Right renal pelvis (tissue), 4 donors: ENCODE measurements at places on chromosomes 3 and 15. TPM values are rescaled to one million over a fixed set of nuclear protein-coding genes. Genes with fewer than 3 reads are reported as not detected.

Gene NTRK3
- 14.1 TPM for polyA plus RNA-seq

Gene FBLN2
- 26.2 TPM for polyA plus RNA-seq

Gene ITIH4
- polyA plus RNA-seq: 5.2 TPM

Gene CPNE4
- 0.44 TPM for polyA plus RNA-seq

Gene OSTN
- polyA plus RNA-seq: 13.2 TPM

Gene IGSF10
- 2.2 TPM for polyA plus RNA-seq

Gene ARPIN
- polyA plus RNA-seq: 29.2 TPM

Gene TGM4
- polyA plus RNA-seq: 0.06 TPM

Gene CYP19A1
- polyA plus RNA-seq: 0.04 TPM

Gene SEMA3F
- polyA plus RNA-seq: 80.7 TPM

Gene LRRC31
- polyA plus RNA-seq: 0.27 TPM

Gene SLC12A8
- 5.6 TPM for polyA plus RNA-seq

Gene MORC1
- 0.79 TPM for polyA plus RNA-seq

Gene VEPH1
- 67.8 TPM for polyA plus RNA-seq

Gene CLDN18
- polyA plus RNA-seq: 1.4 TPM

Gene DENND4A
- 25.5 TPM for polyA plus RNA-seq

Gene CDCP1
- polyA plus RNA-seq: 1.2 TPM

Gene CPN2
- polyA plus RNA-seq: 0.18 TPM

Gene BFSP2
- polyA plus RNA-seq: not detected

Gene ZFYVE19
- 28.1 TPM for polyA plus RNA-seq

Gene MASP1
- 7.3 TPM for polyA plus RNA-seq

Gene LRRC34
- 13.8 TPM for polyA plus RNA-seq

Gene PCOLCE2
- polyA plus RNA-seq: 5.9 TPM

Gene PP2D1
- 0.28 TPM for polyA plus RNA-seq

Gene FAM3D
- polyA plus RNA-seq: 1.8 TPM

Gene IQCF5
- polyA plus RNA-seq: not detected

Gene AKAP13
- 89.4 TPM for polyA plus RNA-seq

Gene MED12L
- 2.0 TPM for polyA plus RNA-seq

Gene UBA5
- 70.1 TPM for polyA plus RNA-seq

Gene CORO2B
- 26.7 TPM for polyA plus RNA-seq

Gene VPS39
- 64.7 TPM for polyA plus RNA-seq

Gene PRR20G
- polyA plus RNA-seq: not detected

Gene GOLGA6A
- polyA plus RNA-seq: 0.09 TPM

Gene AMIGO3
- polyA plus RNA-seq: 1.0 TPM

Gene LRTM1
- not detected for polyA plus RNA-seq

Gene KNG1
- 179 TPM for polyA plus RNA-seq

Gene STRIT1
- 1.8 TPM for polyA plus RNA-seq

Gene ALDH1A3
- polyA plus RNA-seq: 3.2 TPM

Gene UACA
- polyA plus RNA-seq: 95.6 TPM

Gene LTF
- 3.4 TPM for polyA plus RNA-seq

Gene IL20RB
- polyA plus RNA-seq: 0.30 TPM

Gene RNU5B-1
- not detected for polyA plus RNA-seq

Gene TRIM69
- polyA plus RNA-seq: 25.3 TPM

Gene KY
- polyA plus RNA-seq: 0.74 TPM

Gene PIK3CB
- polyA plus RNA-seq: 35.4 TPM

Gene SUCNR1
- polyA plus RNA-seq: 11.7 TPM

Gene TICRR
- polyA plus RNA-seq: 8.6 TPM

Gene UBE2Q2
- polyA plus RNA-seq: 61.2 TPM

Gene SLC51B
- 10.8 TPM for polyA plus RNA-seq

Gene PSTPIP1
- 0.69 TPM for polyA plus RNA-seq

Gene MME
- 536 TPM for polyA plus RNA-seq

Gene B4GALT4
- polyA plus RNA-seq: 33.5 TPM

Gene CBLB
- polyA plus RNA-seq: 48.9 TPM

Gene SKOR1
- 0.45 TPM for polyA plus RNA-seq

Gene SLC24A5
- 0.54 TPM for polyA plus RNA-seq

Gene LRRIQ4
- polyA plus RNA-seq: 0.16 TPM
